ENCODE measurements at places on chromosomes 5 and 9. TPM values are rescaled to one million over a fixed set of nuclear protein-coding genes. Genes with fewer than 3 reads are reported as not detected.

The MARVELD2 gene
- 0.30 TPM for polyA plus RNA-seq

The FAM151B gene
- polyA plus RNA-seq, result 1.3 TPM

The CTNND2 gene
- 0.52 TPM for polyA plus RNA-seq

The SLC24A2 gene
- polyA plus RNA-seq, result 0.01 TPM

The AGXT2 gene
- not detected for polyA plus RNA-seq

The FOXD4 gene
- 0.12 TPM for polyA plus RNA-seq

Measured in ovary (tissue), 10 donors.